ENCODE measurements at places on chromosomes 1 and 21. TPM values are rescaled to one million over a fixed set of nuclear protein-coding genes. Genes with fewer than 3 reads are reported as not detected.

Gene HES2
- not detected for total RNA-seq

Gene RNU1-2
- 1,591 TPM for total RNA-seq

DNA sequence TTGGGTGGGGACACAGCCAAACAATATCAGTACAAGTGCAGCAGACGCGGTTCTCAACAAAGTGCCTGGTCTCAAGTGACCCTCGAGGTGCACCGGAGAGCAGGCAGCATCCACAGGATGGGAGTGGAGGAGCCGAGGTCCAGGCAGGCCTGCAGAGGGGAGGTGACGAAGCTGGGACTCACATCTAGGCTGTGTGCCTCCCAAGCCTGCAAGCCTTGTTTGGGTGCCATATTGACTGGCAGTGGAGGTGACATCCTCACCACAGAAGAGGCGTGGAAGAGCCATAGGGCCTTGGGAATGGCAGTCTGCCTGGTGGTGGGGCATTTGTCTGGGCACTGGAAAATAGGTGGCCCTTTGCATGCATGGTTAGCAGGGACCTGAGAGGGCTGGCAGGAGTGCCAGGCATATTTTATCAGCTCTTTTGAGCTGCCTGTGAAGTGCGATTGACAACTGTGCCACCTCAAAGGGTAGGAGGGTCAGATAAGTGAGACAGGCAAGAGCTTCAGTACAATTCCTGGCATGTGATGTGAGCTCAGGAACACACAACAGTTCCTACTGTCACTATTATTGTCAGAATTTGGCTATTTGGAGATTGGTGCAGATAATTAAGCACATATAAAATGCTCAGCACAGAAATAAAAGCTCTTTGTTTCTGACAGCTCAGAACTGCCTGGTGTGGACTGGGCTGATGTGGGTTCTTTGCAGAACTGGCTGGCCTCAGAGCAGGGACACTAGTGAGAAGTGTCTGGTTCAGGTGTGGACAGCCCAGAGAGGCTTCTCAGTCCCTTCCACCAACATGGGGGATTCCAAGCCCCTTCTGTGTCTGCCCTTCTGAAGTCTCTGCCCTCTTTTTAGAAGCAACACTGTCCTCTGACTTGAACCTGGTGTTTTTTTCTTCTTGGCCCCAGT, 347.6 kb upstream of the AJAP1 start:
- H3K4me3 ChIP-seq = no peak overlapping the region
- no peak for DNase-seq
- H3K4me1 ChIP-seq = no peaks in the 10 kb centered on the region
- no peaks in the 10 kb centered on the region for H3K36me3 ChIP-seq
- H3K27me3 ChIP-seq = no peaks in the 10 kb centered on the region
- no peak overlapping the region for H3K27ac ChIP-seq

- DNase-seq = peak; percentile 80
- H3K27ac ChIP-seq = no peak within 1 kb of the TSS
- H3K4me3 ChIP-seq = no peak within 1 kb of the TSS
- H3K4me1 ChIP-seq = no peaks in the 10 kb centered on the region
Observed at GRCh38 chr1:206864939-206865671, at the start of gene IL20. Gene IL20, plus strand, starts transcription at chr1:206865623. Its CDS starts 230 bp downstream, at chr1:206865853.

DNA sequence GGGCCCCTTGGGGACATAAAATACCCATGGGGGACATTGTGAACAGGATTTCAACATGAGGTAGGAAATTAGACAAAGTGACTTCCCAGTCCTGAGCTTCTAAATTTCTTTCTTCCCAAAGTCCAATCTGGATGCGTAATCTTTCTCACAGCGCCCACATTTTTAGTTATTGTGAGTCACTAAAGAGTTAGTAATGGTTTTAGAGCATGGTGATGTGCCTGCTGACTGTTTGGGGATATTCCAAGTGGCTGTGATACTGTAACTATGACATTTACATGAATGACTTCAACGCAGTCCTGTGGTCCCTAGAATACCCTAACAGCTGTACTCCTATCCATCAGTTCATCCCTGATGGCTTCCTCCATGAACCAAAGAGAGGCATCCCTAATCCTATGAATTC, 224.0 kb upstream of the COA6 start:
- H3K4me1 ChIP-seq = no peaks in the 10 kb centered on the region
- H3K36me3 ChIP-seq = no peaks in the 10 kb centered on the region
- no peak overlapping the region for H3K27ac ChIP-seq
- H3K4me3 ChIP-seq = no peak overlapping the region
- DNase-seq = no peak

DNA sequence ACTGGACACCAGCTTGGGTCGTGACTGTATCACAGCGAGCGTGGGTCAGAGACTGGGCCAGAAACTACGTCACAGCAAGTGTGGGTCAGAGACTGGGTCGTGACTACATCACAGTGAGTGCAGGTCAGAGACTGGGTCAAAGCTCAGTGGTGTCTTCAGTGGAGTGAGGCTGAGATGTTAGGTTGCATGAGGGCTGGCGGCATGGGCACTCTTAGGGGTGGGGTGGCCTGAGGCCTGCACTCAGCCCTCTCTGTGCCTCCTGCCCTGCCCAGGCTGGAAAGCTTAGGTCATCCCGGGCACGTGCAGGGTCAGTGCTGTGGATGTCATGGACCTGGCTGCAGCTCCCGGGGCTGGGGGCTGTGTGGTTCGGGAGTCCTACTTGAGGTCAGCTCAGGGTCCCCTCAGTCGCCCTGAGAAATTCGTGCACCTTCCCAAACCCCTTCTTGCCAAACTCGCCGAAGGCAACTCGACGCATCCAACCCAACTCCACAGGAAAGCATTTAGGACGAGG, 19.0 kb downstream of the CFAP74 start:
- H3K27ac ChIP-seq = no peak overlapping the region
- no peak overlapping the region for H3K4me3 ChIP-seq
- H3K27me3 ChIP-seq = no peaks in the 10 kb centered on the region
- no peak for DNase-seq

Gene AK5
- total RNA-seq = 1.2 TPM

Gene OLIG2
- total RNA-seq = not detected

Gene UMODL1
- total RNA-seq = not detected

DNA sequence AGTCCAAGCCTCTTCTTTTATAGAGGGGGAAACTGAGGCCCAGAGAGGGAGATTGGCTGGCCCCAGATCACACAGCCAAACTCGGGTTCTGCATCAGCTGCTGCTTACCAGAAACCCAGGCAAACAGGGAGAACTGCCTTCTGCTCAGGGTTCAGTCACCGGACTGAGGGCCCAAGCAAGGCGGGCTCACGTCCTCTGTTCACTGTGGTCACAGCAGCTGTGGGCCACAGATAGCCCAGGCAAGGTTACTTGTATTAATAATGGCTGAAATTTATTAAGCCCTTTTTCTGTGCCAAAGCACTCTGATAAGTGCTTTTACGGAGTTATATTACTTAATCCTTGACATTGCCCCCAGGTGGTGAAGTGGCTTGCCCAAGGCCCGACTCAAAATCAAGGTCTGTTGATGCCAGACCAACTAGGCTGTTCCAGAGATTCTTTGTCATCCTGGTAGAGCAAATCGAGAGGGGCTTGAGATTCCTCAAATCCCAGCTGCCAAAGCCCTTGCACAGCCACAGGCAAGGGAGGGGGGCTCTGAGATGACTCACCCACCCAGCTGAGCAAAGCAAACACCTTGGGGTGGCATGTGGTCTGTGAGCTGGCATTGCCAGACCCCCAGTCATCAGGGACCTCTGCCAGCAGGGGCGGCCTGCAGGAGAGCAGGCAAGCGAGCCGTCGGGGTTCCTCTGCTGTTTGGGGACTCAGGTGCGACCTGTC, 36.5 kb downstream of the EPHB2 start:
- H3K27ac ChIP-seq = no peak overlapping the region
- DNase-seq = no peak
- peaks cover 7% of the 10 kb centered on the region for H3K4me1 ChIP-seq

Gene GIPC2
- not detected for total RNA-seq

- no peaks in the 10 kb centered on the region for H3K36me3 ChIP-seq
- no peaks in the 10 kb centered on the region for H3K4me1 ChIP-seq
- H3K27me3 ChIP-seq = peaks cover 18% of the 10 kb centered on the region
- H3K27ac ChIP-seq = no peak overlapping the region
- no peak overlapping the region for H3K4me3 ChIP-seq
Observed at GRCh38 chr1:208216062-208216461, 28.1 kb downstream of the PLXNA2 start.

Measured in natural killer cell treated with Interleukin-12 subunit alpha and Interleukin-12 subunit beta and Interleukin-15 and Interleukin-18, amount 100 ng/mL, for 72 hours (primary cell).